ENCODE measurements at places on chromosomes 1 and 21. TPM values are rescaled to one million over a fixed set of nuclear protein-coding genes. Genes with fewer than 3 reads are reported as not detected.

DNA sequence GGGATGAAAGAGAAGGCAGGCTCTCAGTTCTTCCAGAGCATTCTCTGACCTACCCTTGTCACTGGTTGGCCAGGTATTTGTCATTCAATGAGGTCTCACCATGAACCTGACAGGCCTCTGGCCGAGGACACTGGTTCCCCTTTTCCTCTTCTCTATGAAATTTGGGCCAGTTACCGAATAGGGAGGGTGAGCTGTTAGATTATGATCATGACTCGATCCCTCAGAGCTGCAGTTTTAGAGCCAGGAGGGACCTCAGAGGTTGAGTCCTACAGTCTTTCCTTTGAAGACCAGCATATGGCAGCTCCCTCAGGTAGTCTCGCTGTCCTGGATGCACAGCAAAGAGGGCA is 29.5 kb upstream of the CLSTN1 start:
- H3K4me3 ChIP-seq = no peak overlapping the region
- H3K36me3 ChIP-seq = peaks cover 20% of the 10 kb centered on the region
- H3K27me3 ChIP-seq = no peaks in the 10 kb centered on the region
- DNase-seq = no peak
- H3K4me1 ChIP-seq = peaks cover 11% of the 10 kb centered on the region

- H3K27me3 ChIP-seq = peaks cover 22% of the 10 kb centered on the region
- H3K4me1 ChIP-seq = no peaks in the 10 kb centered on the region
- H3K27ac ChIP-seq = no peak overlapping the region
- DNase-seq = no peak
- no peaks in the 10 kb centered on the region for H3K36me3 ChIP-seq
- H3K4me3 ChIP-seq = no peak overlapping the region
Measured at GRCh38 chr1:99646868-99647267, 955 bp downstream of the PALMD start.

DNA sequence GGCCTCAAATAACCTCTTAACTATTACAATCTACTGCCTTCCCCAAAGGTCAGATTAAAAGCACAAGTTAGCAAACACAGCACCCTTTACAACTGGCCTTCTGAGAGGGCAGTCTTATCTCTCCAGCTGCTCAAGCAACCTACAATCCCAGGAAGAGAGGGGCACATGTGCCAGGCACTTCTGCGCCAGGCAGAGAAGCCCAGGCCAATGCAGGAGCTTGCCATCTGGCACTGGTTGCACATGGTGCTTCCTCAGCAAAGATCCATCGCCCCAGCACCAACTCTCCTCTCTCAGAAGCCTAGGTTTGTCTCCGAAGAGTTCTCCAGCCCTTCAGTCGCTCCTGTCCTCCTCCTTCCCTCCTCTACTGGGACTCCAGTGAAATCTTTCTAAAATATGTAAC is 2.5 kb downstream of the STK40 start:
- H3K27me3 ChIP-seq = no peaks in the 10 kb centered on the region
- peak overlapping the region; percentile 85 for H3K27ac ChIP-seq
- peaks cover 83% of the 10 kb centered on the region for H3K4me1 ChIP-seq
- no peak for DNase-seq
- no peak overlapping the region for H3K4me3 ChIP-seq
- H3K36me3 ChIP-seq = peaks cover 9% of the 10 kb centered on the region

DNA sequence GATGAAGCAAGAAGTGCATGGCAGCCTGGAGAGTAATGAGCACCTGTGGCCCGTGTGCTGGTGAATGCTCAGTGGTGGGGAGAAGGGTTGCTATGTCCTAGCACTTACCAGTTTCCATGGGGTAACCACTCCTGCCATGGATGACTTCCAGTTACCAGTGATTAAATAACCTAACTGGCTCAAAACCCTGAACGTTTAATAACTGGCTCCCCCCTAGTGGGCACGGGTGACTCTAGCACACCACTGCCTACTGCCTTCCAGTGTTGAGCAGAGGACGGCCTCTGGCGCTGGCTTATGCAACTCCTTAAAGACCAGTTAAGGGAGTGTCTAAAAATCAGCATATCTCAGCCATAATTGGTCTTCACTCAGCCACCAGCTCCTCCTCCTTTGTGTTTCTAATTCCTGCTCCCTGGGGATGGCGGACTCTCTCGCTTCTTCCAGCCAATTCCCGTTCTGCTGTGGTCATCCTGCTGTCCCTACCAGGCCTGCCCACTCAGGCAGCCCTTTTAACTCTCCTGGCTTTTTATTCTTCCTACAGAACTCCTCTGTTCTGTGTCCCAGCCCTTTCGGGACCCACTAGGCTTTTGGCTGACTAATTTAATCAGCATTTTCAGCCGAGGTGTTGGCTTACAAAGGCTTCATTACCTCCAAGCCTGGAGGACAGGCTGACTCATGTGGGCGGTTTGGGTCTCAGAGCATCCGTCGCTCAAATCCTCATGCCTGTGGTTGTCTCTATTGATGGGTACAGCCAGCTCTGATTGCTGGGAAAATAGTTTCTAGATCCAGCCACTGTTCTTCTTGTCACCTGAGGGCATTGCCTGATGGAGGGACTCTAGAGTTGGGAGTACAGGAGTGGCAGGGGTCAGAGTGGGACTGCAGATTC is 332.4 kb downstream of the CAMTA1 start:
- no peaks in the 10 kb centered on the region for H3K4me1 ChIP-seq
- H3K27me3 ChIP-seq = peaks cover 4% of the 10 kb centered on the region
- H3K27ac ChIP-seq = no peak overlapping the region
- H3K4me3 ChIP-seq = no peak overlapping the region

DNA sequence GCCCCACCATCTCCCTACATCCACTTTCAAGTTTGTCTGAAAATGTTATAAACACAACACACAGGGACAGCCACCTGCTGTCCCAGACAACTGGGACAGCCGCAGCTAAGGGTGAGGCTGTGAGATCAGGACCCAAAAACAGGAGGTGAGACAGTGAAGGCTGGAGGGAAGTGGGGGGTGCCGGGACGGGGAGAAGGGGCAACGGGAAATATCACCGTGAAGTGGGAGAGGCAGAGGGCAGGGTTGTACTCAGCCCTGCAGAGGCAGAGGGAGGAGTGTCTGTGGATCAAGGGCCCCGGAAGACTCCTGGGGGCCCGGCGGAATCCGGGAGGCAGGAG is 114.4 kb downstream of the CASZ1 start:
- no peak for DNase-seq
- H3K4me3 ChIP-seq = no peak overlapping the region
- H3K27me3 ChIP-seq = no peaks in the 10 kb centered on the region
- no peak overlapping the region for H3K27ac ChIP-seq
- H3K4me1 ChIP-seq = peaks cover 30% of the 10 kb centered on the region

Gene NBPF20
- polyA plus RNA-seq = 0.12 TPM
